ENCODE measurements at places on chromosomes 7 and 10.

- DNase-seq: no peak
These were observed 21.8 kb downstream of the RPA3 start for GRCh38 chr7:7696458-7697119.

DNA sequence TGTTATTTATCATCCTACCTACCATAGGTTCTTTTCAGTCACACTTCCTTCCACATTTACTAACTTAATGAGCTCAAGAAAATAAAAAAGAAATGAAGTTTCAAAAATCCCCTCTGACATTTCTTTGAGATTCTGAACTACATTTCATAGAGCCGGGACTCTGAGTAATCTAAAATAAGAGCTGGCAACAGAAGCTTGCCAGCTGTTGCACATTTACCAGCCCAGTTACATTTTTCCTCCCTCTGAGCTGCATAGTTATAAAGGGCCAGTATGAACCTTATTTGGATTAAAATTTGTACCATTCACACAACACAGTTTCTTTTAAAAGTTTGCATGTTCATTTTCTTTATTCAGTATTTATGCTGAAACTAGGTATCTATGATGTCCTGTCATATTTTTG, 119.5 kb upstream of the CAV2 start:
- DNase-seq: no peak

DNA sequence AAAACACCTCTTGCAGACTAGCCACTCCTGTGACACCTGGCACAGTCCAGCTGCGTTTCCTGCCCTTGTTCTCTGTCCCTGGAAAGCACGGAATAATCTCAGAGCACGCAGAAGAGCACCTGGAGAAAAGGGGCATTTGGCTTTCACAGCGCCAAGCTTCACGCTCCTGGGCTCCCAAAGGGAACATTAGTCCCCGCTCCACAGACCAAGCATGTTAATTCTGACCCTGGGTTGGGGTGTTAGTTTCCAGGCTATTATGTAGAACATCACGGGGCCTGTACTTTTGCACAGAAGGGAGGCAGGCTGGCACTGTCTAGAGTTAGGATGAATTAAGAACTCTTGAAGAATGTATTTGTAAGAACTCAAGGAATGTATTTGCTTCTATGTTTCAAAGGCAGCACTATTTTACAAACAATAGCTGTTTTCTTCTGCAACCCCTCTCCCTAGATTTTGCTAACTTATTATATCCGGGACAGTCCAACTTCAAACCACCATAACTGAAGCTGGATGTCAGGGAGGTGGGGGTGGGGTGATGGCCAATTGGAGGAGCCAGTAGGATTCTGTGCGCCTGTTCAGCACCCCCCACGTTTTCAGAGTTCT, 62.2 kb upstream of the TRIM8 start:
- no peak for DNase-seq

GRCh38 chr7:143285806-143286521, 1.2 kb downstream of the TMEM139 start:
- no peak for DNase-seq

DNA sequence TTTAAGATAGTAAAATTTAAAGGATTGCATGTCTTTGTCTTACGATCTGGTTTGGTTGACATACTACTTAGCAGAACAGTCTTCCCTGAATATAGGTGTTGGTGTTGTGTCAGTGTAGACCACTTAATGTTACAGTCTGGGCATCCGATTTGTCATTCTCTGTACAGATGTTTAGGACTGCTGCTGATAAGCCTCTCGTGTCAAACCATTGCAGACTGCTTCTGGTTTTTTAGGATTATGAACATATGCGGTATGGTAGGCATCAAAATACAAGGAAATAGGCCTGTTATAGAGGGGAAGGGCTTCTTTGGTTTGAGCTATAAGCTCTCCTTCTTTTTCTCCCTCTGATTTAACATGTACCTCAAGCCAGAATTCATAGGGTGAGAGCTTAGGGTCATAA, 7.4 kb downstream of the CYP3A43 start:
- no peak for DNase-seq

GRCh38 chr7:8295638-8296361, 33.8 kb upstream of the ICA1 start:
- no peak for DNase-seq

DNA sequence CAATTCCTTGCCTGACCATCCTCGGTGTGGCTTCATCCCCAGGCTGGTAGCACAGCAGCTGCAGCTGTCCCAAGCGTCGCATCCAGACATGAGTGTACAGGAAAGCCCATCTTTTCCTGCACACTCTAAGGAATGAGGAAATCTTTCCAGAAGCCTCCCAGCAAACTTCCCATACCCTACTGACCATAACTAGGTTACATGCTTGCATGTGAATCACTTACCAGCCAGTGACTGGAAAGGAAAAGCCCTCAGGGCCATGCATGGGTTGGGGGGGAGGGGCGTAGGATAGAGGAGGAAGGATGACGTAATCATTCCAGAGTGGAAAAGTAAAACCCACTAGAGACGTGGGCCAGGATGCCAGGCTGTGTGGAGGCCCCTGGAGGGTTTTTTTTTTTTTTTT, 18.9 kb upstream of the ZNF212 start:
- DNase-seq: no peak

- no peak for DNase-seq
These were observed 4.2 kb upstream of the HOXA10 start for GRCh38 chr7:27178366-27178765.
